Cortex of kidney (tissue), 1 donor: ENCODE measurements at places on chromosomes 2 and 18.

DNA sequence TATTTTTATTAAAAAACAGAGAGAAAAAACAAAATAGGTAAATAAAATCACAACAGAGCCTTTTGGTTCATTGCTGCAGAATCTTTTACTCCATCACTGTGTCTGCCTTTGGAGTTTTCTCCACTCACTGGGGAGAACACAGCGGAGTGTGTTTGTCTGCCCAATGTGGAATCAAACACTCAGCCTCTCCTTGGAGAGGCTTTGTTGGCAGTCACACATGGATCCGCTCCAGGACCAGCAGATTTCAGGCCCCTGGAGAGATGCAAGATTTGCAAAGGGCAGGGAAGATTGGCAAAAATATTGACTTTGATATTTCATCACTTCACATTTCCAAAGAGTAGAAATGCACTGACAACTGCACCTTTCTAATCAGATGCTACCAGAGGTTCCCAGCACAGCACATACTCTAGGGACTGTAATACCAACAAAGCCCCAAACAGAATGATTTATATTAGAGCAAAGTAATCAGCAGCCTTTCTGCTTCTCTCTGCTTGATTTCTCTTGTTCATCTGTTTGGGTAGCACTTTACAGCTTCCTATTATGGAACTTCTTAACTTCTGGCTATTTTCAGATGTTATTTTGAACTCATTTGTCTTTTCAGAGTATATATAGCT is 1898.8 kb upstream of the PIK3C3 start:
- DNase-seq = no peak

- DNase-seq = no peak
Observed at GRCh38 chr2:120840795-120841487, 105.3 kb downstream of the GLI2 start.

- DNase-seq = no peak
Observed at GRCh38 chr2:159445307-159445706, 158.8 kb upstream of the WDSUB1 start.

DNA sequence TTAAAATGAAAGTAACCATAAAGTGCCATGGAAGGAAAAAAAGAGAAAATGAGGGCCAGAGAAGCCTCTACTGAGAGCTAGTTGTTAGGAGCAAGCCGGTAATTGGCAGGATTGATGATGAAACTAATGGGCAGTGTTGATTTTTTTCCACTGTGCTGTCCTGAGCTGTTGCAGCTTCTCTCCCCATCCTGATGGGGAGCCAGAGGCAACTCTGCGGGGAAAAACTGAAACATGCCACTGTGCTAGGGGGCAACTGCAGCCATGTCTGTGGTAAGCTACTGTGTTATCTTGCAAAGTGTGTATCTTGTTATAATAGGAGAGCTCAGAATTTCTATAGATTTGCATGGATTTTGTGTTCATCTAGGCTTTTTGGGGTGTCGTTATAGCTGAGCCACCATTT is 487.9 kb downstream of the STK39 start:
- DNase-seq = no peak

- DNase-seq = no peak
Observed at GRCh38 chr2:68734688-68735525, at the start of gene ARHGAP25. TSS of gene ARHGAP25 (plus strand) at chr2:68734811. CDS start at chr2:68735200, 389 bp downstream.
